Posterior cingulate gyrus (tissue), 11 donors: ENCODE measurements at places on chromosomes 7 and 10.

- no peak for DNase-seq
Measured at GRCh38 chr10:107144490-107144889, 20.0 kb downstream of the SORCS1 start.

DNA sequence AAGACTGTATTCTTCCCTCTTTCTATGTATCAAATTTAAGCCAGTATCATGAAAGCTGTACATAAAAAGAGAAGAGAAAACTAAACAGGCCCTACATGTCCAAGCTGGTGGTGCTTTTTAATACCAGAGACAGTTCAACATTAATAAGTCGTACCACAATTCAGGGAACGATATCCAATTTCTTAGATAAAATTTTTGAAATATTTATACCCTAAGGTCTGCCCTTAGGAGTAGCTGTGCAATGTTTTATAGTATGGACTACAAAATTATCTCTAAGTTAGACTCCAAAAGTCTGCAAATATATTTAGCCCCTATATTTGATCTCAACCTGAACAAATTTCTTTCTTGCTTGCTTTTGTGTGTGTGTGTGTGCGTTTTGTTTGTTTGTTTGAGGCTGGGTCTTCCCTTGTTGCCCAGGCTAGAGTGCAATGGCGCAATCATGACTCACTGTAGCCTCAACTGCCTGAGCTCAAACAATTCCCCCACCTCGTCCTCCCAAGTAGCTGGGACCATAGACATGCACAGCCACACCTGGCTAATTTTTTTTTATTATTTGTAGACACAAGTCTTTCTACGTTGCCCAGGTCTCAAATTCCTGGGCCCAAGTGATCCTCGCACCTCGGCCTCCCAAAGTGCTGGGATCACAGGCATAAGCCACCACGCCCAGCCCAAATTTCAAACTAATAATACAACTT is 13.2 kb downstream of the ARHGAP19 start:
- no peak for DNase-seq

- DNase-seq: no peak
Measured at GRCh38 chr10:101558204-101558603, 29.9 kb downstream of the POLL start.

GRCh38 chr10:117345143-117345542 is 30.1 kb downstream of the PDZD8 start:
- DNase-seq: no peak

DNA sequence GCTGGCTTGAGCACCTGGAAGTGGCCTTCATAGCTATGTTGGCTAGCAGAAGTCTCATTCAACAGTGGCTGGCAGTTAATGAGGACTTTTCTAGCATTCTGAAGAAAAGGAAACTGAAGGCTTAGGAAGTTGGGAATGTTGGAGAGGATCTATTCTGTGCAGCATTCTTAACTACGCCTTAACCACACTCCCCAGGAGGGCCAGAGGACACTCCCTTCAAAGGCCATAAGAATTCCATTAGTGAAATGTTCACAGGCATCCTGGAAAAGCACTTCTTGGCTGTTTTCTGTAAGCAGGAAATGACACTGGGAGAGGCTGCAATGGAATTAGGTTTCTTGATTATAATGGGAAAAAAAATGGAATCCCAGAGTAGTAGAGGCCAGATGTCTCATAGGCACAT is 188.9 kb downstream of the ARHGAP12 start:
- no peak for DNase-seq

- DNase-seq: no peak
Measured at GRCh38 chr10:131249238-131249954, 62.1 kb downstream of the TCERG1L start.

- no peak for DNase-seq
Measured at GRCh38 chr10:73812657-73813056, 1.3 kb upstream of the NDST2 start.

- DNase-seq: no peak
Measured at GRCh38 chr10:99912041-99912440, 97.7 kb downstream of the DNMBP start.

GRCh38 chr7:48710995-48711394 is 213.4 kb upstream of the CDC14C start:
- no peak for DNase-seq
